ENCODE measurements at places on chromosomes 7 and 10.
A peak's percentile ranks its signal among the peaks of the same experiment; 100 is the strongest.

GRCh38 chr10:96833220-96834001, 1.3 kb downstream of the LCOR start:
- no peak for DNase-seq

DNA sequence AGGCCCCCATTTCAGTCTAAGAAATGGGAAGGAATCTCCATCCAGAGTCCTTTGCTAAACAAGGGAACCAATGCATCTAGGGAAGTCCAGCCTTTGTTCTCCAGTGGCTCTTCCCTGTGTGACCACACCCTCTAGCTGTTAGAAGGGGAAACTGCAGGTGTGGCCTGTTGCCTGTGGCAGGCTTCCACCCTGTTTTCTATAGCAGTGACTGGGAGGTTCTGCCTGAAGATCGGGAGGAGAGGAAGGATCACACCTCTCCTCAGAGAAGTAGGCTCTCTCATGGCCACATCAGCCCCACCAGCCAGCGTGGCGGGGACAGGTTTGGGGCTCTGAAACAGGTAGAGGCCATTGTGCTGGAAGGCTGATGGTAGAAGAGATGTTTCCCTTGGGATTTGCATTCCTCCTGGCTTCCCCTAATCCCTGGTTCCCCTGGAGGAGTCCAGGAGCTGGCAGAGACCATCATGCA, 47.7 kb upstream of the TRIM8 start:
- DNase-seq, result no peak

DNA sequence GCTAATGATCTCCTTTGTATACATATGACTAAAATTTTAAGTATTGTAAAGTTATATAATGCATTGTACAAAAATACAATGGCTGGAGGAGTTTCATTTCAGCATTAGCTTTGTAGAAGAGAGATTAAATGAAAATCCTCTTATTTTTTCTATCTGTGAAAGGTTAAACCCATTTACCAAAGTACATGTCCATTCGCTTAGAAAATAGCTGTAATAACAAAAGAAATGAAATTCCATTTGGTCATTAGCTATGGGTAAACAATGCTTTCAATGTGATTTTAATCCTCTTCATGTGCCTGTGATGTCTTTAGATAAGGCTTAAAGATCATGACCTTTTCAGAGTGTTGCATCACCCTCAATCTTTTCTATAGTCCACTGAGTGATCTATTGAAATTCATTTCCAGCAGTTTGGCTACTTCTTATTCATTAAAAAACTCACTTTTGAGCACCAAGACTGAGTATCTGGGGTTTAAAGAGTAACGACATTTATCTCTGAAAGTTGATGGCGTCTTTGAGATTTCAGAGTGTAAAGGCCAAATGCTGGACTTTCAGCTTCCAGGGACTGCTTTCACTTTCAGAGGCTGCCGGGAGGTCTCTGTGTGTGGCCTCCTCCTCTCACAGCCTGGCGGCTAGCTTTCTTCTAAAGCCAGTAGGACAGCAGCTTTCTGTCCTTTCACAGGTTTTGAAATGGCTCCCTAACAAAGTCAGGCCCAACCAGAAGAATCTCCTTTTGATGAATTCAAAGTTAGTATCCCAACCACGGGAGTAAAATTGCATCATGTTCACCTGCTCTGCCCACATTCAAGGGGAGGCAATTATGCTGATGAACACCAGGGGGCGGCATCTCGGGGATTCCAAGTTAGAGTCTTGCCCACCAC, 701.4 kb upstream of the COBL start:
- no peak for DNase-seq

DNA sequence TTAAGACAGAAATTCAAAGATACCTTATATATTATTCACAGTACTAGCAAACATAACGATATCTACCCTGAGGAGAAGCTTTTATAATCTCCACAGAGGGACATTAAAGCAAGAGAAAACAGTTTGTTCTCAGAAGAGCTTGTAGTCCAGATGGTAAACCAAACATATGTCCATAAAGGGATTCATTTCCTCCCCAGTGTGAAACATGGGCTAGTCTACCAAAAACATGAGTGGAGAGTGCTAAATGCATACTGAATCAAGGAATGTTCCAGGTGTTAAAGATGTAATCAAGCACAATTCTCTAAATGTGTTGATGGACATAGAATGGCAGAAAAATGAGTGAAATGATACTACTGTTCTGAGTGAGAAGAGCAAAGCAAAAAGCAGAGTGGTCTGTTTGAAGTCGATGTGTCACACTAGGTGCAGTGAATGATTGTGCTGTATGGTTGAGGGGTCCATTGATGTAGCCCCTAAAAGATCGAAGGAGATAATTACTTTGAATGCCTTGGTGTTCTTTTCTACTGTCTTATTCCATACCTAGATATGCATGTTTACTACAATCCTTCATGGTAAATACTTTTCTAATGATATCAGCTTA, 25.3 kb downstream of the BCAP29 start:
- no peak for DNase-seq

GRCh38 chr10:27643301-27643700, 102.3 kb downstream of the MKX start:
- no peak for DNase-seq

DNA sequence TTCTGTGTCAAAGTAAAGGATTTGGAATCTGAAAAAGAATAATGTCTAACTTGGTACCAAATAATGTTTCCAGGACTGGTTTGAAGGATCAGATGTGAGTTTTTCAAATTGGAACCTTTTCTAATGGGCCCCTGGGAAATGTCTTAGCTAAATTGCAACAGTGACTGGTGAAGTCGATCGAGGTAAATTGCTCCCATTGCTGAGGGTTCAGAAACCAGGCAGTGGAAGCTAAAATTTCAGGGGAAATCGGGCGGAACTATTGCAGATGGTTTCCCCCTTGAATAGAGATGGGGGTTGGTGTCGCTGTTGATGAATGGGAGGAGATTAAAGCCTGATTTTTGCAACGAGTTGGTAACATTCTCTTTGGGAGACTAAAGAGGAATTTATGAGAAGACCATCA, 112.7 kb downstream of the SND1 start:
- DNase-seq, result no peak

DNA sequence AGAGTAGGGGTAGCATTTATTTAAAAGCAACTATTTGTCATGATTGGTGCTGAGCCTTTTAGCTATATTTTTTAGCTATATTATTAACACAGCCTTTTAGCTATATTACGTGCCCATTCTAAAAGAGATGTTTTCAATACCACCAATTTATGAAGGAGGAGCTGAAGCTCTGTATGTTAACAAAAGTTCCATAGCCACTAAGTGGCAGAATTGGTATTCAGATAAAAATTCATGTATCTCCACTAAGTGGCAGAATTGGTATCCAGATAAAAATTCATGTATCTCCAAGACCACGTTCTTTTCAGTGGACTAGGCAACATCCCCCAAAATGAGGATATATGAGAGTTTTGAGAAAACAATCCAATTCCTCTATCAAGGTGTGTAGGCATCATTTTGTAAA, 268.6 kb downstream of the HGF start:
- DNase-seq, result no peak

- DNase-seq, result no peak
Observed at GRCh38 chr7:100175296-100175935, 1.8 kb downstream of the GPC2 start.

DNA sequence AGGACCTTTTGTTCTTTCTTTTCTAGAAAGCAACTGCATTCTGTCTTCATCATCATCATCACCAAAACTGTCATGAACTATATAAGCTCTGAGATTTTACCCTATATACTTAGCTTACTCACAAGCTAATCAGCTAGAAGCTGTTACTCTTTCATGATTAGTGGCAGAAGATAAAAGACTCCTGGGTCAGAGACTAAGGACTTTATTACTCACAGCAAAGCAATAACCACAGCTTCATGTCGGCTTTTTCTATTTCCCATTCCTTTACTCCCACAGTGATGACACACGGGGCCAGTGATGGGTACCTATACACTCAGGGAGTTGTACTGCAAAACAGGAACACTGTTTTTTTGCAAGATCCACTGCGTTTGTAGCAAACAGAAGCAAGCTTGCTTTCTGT, 8.4 kb upstream of the C10orf88 start:
- no peak for DNase-seq

DNA sequence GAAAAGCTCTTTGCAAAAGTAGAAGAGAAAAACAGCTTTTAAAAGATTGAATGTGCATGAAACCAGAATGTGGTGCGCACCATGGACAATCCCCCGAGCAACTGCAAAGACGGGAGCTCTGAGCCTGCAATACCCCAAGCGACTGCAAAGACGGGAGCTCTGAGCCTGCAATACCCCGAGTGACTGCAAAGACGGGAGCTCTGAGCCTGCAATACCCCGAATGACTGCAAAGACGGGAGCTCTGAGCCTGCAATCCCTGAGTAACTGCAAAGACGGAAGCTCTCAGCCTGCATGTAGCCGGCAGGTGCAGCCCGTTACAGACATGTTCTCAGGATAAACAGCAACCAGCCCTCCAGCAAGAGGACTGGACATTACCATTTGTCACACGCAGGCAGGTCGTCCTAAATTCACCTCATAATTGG, 6.2 kb downstream of the ZNF775 start:
- DNase-seq, result no peak

- no peak for DNase-seq
Observed at GRCh38 chr7:50207686-50208255, 96.7 kb upstream of the IKZF1 start.

DNA sequence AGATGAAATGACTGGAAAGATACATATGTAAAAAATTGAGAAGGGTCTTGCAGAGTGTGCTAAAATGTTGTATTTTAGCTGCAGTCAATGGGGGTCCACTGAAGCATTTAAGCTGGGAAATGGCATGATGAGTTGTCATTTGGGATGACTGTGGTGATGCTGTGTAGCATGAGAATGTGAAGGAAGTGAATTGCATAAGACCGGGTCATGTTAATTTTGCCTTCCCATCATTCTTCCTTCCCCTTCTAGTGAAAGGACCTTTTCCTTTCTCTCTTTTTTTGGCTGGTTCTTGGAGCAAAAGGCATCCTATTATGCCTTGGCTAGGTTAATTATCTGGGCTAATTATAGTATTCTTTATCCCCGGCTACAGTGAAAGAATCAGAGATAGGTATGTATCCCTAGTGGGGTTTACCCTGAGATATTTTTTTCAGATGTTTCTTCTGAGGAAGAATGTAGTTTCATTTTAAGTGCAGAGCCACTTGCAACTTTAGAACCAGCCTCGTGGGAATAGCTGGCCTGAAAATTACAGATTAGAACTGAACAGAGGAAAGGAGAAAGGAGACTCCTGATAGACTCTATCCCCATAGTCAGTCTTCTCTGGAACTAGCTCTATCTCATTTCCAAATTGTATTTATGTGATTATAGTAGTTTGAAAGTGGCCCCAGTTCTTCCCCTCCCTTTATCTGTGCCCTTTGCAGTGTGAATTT, 93.6 kb downstream of the HGF start:
- DNase-seq, result no peak

DNA sequence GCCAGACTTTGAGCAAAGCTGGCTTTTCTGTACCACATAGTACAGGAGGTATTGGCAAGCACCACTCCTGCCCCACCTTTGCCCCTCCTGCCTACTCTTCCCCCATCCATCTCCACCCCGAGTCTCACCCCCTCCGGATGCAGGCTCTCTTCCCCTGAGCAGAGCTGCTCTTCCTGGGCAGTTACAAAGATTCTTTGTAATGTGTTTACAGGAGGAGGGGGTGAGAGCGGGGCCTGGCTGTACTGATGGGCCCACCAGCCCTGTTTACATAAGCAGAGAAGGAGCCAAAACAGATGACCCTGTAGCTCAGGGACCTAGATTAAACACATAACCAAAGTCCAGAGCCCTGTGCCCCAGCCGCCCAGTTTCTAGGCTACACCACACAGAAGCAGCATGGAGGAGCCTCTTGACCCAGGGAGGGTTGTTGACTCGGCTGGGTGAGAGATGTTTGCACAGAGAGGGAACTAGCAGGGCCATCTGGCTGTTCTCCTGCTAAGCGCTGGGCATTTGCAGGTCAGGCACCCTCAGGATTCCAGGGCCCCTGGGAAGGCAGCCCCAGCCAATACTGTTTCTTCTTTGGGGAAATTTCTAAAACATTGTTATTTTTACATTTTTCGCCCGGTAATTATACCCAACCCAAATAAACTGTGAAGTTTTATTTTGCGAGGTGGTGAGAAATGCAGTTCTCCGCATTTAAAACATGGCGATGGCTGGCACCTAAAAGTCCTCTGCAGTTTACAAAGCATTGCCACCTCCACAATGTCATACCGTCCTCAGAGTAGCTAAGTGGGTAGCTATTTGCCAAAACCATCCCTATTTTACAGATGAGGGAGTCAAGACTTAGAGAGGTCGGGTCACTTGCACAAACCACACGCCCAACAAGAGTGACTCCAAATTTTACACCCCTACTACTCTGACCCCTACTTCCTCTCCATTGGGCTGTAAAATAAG, 11.4 kb upstream of the ZKSCAN1 start:
- DNase-seq, result no peak

DNA sequence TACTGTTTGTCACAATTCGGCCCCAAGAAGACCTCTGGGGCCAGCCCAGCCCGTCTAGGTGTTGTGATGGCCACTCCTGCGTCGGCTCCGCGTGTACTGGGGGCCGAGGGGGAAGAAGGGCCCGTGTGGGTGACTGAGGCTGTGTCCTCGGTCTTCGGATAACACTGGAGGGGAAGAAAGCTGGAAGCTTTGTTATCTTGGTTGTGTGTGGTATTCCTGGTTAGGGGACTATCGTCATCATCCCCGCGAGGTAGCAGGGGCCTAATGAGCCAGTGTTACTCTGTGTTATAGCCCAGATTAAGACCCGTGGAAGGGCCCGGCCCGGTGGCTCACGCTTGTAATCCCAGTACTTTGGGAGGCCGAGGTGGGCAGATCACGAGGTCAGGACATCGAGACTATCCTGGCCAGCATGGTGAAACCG, 854 bp downstream of the MTG1 start:
- DNase-seq, result no peak

GRCh38 chr10:102673819-102674511, 29.7 kb downstream of the TRIM8 start:
- peak; percentile 31 for DNase-seq

DNA sequence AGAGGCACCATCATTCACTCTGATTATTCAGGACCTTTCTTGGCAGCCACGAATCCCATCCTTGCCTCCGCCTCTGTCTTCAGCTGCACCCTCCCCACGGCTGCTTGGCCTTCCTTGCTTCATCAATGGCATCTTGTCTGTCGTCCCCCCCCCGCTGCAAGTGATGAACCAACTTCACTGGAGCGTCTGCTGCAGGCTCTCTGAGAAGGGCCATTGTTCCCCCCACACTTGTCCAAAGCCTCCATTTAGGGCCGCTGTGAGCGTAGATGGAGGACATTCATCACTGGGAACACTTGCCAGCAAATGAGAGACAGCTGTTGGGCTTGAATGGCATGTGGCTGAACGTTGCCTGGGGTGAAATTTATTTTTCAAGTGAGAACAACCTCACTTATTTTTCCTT, 20.1 kb downstream of the AFAP1L2 start:
- DNase-seq, result no peak

DNA sequence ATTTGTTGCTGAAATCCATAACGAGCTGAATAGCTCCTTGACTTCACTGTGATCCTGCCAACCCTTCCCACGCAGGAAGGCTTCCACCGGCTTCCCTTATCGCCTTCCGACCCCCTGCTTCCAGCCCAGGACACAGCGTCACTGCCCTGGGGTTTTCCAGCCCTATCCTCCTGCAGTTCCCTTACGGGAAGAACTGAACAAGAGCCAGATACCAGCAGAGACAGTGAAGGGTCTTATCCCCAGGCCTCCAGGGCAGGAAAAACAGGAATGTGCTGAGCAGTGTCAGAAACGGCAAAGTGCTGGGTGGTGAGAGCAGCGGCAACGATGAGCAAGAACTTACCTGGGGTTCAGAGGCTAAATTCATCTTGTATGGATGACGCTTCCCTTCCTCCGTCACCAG, 22.4 kb downstream of the PDLIM1 start:
- DNase-seq, result peak; percentile 82
